ENCODE measurements at places on chromosomes 2 and 18.

DNA sequence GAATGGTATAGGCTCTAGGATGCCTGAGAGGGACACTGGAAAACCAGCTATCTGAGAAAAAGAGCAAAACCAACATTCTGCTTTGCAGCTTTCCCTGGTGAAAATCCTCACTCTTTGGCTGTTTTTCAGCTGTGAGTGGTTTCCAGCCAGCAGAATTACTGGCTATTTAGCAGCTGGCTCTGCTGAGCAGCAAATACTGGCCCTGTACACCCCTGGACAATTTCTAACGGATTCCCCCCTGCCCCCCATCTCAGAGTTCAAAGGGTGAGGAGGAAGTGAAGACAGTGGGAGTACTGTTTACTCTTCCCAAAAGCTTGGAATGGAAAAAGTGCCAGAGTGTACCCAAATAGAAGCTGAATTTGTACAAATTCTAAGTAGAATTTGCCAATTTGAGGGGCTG is 26.1 kb upstream of the IMP4 start:
- no peak for DNase-seq

DNA sequence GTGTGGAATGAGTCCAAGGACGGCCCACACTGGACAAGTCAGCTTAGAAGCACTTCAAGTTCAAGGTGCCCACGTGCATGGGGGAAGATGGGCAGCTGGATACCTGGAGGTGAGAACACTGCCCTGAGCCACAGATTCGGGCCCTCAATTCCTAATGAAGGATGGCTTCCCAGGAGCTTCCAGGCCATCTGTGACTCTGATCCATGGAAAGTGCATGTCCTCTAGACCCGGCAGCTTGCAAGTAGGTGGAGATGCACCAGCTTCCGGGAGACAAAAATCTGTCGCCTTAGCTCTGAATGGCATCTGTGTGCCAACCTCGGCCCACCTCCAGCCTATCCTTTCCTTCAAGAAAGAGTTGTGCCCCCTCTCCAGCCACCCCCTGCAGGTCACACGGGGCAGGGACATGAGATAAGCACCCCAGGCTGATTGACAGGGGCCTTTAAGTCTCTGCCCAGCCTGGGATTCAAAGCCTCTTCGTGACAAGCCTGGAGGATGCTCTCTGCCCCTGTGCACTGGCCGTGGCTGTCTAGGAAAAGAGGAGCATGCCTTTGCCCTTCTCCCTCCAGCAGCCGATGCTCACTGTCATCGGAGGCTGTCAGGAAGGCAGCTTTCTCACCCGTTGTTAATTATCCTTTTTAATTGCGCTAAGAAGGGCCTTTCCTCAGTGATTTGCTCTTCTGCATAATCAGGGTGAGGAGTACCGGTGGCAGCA is 65.5 kb downstream of the BIN1 start:
- no peak for DNase-seq

- no peak for DNase-seq
These were observed 94.2 kb upstream of the LHCGR start for GRCh38 chr2:48849770-48850169.

GRCh38 chr2:45401431-45401922 is 209.6 kb downstream of the SRBD1 start:
- DNase-seq, result no peak

DNA sequence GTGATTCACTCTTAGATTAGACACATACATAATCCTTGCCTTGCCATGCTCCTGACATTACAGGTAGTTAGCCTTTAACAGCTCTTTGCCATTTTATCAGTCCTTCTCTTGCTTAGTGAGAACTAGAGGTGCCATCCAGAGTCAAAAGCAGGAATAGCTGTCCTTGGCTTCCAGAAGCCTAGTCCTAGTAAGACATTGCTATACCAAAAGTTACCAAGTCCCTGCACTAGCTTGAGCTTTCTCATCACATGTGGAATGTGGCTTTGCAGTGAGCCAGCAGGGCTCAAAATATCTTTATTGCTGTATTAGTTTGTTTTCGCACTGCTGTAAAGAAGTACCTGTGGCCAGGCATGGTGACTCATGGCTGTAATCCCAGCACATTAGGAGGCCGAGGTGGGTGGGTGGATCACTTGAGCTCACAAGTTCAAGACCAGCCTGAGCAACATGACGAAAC is 104.7 kb upstream of the NOSTRIN start:
- no peak for DNase-seq

- DNase-seq, result no peak
These were observed 174.0 kb upstream of the SLC8A1 start for GRCh38 chr2:40625849-40626248.

DNA sequence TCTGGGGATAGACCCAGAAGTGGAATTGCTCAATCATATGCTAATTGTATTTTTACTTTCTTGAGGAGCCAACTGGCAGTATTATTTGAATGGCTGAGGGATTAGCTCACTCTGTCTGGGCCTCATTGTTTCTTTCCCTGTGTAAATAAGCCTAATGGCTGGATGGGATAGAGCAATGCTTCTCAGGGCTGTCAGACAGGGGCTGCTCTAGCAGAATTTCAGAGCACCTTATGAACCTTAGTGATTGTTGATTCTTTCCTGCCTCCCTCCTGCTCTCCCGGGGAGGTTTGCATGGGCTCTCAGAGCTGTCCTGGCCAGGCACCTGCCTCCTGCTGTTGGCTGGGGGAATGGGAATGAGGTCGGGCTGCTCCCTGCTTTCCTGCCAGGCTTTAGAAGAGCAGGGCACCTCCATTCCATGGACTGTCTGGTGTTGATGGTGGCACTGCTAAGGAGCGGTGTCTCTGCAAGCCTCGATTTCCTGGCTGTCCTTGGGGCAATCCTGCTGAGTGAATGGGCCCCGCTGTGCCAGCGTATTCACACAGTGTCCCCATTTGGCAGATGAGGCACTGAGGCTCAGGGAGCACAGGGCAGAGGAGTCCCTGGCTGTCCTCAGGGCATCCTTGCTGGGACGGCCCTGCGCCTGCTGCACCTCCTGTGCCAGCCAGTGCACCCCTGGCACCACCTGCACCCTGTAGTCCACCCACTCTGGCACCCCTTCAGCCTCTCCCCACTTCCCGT is 468.2 kb upstream of the HS6ST1 start:
- DNase-seq, result no peak

DNA sequence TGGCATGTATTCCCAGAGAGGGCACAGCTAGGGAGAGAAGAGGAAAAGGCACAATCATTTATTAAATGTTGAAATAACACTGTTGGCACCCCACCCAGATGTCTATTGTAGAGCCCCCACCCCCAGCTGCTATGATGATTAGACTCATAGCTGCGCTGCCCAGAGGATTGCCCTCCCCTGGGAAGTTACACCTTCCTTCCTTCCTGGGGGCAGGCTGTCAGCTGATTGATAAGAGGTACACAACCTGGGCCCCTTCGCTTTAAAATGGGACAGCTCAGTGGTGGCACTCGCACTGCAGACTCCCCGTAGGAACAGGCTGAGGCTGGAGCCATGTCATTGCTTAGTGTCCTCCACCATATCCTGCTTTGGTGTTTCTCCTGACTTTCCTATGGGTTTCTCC is 18.1 kb downstream of the TEX51 start:
- DNase-seq, result no peak

DNA sequence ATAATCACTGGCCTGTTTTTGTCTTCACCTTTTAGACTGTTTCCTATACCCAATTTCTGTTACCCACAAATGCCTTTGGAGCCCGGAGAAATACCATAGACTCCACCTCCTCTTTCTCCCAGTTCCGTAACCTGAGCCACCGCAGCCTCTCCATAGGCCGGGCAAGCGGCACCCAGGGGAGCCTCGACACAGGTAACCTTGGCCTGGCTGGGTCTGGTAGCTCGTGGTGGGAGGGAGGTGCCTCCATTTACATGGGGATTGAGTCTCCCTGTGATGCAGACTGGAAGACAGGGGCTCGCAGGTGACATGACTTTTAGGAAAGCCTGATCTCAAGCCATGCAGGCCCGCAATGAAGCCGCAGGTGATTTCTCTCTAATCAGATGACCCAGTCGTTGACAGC is 100.6 kb downstream of the CABLES1 start:
- no peak for DNase-seq

- DNase-seq, result no peak
These were observed 177.4 kb downstream of the FIGN start for GRCh38 chr2:163558251-163559021.

DNA sequence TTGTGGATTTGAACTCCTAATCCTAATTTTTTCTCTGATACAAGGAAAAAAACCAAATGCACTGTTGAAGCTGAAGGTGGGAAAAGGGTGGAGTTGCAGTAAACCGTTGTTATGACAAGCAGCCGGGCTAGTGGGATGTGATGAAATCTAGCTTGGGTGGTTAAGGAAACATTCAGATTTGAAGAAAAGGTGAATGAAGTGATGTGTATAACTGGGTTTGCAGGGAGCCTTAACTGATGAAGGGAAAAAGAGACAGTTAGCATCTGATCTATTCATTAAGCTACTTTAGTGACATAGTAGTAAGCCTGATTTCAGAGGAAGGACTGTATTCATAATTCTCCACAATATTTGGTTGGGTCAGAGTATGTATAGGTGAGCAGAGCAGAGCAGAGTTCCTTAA is 3.5 kb downstream of the EML6 start:
- DNase-seq, result no peak

DNA sequence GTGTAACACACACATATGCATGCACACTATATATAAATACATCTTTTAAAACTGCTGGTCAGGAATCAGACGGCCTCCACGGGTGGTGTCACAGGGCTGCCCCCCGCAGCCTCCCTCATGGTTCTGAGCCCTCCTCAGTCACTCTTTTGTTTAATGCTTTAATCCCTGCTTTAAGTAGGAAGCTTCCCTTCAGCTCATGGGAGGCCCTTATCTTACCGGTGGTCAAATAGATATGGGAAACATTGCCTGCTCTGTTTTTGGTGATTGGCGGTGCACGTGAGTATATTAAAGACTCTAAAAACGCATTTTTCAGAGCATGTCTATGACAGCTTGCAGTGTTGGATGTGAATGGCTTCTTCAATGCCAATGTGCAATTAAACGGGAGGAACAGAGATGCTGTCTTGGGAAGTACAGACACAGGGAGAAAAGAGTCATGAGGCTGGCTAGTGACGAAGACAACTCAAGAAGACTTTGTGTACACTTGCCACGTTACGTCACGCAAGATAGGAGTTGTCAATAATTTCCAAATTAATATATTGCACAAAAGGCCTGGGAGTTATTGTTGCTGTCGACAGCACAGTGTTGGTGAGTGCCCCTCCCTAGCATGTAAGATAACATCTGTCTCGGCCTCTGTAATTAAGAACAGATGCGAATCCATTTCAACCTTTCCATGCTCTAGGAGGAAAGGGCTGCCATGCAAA is 23.3 kb downstream of the GNLY start:
- DNase-seq, result no peak

- peak; percentile 36 for DNase-seq
These were observed 1.7 kb downstream of the PNKD start for GRCh38 chr2:218271865-218272530.

GRCh38 chr2:70002241-70002899 is 40.9 kb upstream of the ASPRV1 start:
- DNase-seq, result no peak

DNA sequence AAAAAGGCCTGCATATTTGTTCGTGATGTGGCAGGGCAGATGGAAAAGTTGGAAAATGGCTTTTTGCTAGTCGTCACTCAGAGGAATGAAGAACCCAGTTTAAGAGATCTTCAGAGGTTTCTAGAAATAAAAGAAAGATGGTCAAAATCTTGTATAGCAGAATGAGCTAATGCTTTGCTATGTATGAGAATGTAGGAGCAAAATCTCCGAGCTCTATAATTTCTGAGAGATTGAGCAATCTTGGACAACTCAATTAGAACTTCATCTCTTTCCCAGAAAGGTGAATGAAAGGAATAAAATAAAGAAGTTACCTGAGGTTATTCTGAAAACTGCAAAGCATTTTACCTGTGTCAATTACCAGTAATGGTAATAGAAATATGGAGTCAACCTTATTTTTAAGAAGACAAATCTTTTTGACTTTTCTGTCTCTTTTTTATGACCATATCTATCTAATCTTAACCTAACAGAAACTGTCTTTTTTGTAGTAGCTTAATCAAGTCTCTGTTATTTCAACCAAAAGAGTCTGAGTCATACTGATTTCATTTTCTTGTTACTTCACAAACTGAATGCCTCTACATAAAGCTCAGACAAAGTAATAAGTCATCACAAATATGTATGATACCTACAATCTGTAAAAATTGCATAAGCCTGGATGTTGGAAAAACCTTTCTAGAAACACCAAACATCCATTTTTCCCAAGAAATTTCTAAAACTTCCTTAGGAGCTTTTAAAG is 32.5 kb downstream of the CCDC68 start:
- DNase-seq, result no peak

GRCh38 chr18:22031611-22032010 is 137.8 kb upstream of the GATA6 start:
- no peak for DNase-seq

GRCh38 chr18:78619854-78620253 is 359.8 kb upstream of the SALL3 start:
- no peak for DNase-seq

DNA sequence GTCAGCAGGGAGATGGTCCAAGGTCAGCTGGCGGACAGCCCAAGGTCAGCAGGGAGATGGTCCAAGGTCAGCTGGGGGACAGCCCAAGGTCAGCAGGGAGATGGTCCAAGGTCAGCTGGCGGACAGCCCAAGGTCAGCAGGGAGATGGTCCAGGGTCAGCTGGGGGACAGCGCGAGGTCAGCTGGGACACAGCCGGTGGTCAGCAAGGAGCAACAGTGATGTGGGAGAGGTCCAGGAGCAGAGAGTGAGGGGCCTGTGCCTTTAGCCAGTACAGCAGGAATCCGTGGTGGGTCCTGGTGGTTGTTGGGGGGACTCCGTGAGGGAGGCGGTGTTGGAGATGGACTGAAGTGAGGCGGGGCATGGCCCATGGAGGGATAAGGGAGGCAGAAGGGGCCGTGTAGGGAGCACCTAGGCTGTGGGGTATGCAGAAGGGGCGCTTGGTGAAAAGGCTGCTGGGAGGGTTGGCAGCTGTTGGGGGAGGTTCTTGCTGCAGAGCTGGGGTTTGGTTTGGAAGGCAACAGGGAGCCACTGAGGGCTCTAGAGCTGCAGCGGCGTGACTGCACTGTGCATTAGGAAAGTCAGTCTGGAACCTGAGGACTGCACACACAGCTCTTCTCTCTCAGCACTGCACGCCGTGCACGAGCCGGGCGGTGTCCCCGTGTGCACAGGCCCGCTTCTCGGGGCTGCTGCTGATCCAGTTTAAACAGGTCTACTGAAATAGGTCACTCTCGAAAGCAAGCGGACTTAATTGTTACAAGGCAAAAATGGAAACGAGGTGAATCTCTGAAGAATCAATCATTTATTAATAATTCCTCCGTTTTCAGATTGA is 76.2 kb upstream of the HDAC4 start:
- no peak for DNase-seq
